ENCODE measurements at places on chromosomes 7 and 10. TPM values are rescaled to one million over a fixed set of nuclear protein-coding genes. Genes with fewer than 3 reads are reported as not detected.

FAM180A gene
- not detected for total RNA-seq

PLPP4 gene
- total RNA-seq, result 5.3 TPM

- DNase-seq, result no peak
Measured at GRCh38 chr10:90977855-90978486, 57.1 kb upstream of the ANKRD1 start.

DNA sequence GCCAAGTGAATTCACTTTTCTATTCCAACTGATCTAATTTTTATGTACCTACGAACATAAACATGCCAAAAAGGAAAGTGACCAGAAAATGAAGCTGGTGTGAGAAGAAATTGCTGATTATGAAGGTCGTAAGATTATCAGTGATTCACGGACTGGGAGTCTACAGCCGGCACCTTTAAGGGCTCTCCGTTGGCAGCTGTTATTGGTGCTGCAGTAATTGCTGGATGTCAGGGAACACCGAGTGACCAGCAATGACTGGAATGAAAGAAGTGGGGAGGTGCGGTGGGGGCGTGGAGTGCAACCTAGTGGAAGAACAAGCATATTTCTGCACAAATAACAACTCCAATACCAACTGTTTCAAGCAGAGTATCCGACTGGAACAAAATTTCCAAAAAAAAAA is 109.8 kb upstream of the TARP start:
- no peak for DNase-seq

All from kidney epithelial cell (primary cell).